Hippocampal formation (tissue), 2 donors: ENCODE measurements at places on chromosomes 5 and 9.

- DNase-seq = no peak
Observed at GRCh38 chr9:27478322-27478721, 45.8 kb upstream of the IFNK start.

DNA sequence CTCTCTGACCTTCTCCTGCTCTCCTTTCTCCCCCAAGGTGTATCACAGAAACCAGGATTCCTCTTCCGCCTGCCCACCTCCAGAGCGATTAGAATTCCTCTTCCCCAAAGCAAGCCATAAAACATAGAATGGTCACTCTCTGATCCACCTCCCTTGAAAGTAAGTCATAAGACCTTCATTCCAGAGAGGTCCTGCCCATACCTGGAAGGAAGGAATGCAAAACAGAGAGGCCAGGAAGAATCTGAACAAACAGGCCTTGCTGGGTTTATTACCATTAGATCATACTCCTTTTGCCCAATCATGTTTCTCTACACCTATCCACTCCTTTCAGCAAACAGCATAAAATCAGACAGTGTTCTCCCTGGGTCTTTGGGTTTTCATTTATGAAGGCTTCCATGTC, 21.0 kb downstream of the CDKL3 start:
- no peak for DNase-seq

DNA sequence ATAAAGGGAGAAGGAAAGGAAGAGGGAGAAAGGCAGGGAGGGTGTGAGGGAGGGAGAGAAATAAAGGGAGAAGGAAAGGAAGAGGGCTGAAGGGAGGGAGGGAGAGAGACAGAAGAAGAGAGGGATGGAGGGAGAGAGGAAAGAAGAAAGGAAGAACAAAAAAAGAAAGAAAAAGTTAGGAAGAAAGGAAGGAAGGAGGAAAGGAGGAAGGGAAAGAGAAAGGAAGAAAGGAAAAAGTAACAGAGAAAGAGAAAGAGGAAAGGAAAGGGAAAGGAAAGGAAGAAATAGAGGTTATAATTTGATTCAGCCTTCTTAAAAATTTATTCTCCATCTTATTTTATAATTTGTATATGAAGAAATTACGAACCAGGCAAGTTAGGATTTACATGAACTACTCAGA, 836.6 kb upstream of the C9orf72 start:
- no peak for DNase-seq

GRCh38 chr9:4404156-4404555, 86.1 kb upstream of the SLC1A1 start:
- no peak for DNase-seq
